ENCODE measurements at places on chromosomes 13 and 19.

GRCh38 chr13:112808377-112809140, 118.7 kb downstream of the ATP11A start:
- no peak for DNase-seq

DNA sequence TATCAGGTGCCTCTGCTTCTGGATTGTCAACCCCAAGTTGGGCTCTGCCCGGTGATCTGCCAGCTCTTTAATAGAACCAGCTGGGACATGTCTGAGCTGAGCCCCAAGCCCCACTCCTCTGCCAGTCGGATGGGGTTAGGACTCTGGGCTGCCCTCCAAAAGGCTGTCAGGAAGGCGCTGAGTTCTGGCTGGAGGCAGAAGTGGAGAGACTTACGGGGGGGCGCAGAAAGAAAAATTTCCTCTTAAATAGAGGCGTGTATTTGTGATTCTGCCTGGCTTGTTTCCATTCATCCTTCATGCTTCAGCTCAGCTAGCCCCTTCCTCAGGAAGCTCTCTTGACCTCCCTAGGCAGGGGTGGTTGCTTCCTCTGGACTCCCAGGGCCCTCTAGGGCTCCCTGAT, 985 bp upstream of the KCNK6 start:
- no peak for DNase-seq

DNA sequence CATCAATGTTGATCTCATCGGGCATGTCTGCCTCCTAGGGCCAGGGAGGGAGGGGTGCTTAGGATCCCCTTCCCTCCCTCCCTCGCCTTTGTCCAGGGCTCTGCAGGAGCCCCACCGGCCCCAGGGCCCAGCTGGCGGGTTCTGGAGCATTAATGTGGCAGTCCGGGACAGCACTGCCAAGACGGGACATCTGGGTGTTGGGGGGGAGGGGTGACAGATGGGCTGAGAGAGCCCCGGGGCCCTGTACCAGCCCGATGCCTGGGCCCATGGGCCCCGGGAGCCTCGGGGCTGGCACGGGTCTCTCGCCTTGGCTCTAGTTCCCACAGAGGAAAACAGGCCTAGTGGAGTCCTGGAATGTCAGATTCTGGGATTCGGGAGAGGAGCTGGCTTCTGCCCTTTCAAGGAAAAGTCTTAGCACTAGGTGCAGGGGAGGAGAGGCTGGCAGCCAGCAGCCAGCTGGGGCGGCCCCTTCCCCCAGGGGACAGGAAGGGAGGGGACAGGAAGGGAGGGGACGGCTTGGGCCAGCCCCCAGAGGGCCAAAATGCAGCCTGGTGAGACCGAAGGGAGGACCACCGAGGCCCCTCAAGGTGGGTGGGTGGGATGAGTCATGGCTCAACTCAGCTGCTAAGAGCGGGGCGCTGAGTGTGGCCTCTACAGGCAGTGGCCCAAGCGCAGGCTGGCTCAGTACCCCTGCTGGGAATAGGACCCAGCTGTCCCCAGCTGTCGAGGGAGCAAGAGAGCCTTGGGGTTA, 3.1 kb downstream of the PPP1R14A start:
- peak; percentile 97 for DNase-seq

DNA sequence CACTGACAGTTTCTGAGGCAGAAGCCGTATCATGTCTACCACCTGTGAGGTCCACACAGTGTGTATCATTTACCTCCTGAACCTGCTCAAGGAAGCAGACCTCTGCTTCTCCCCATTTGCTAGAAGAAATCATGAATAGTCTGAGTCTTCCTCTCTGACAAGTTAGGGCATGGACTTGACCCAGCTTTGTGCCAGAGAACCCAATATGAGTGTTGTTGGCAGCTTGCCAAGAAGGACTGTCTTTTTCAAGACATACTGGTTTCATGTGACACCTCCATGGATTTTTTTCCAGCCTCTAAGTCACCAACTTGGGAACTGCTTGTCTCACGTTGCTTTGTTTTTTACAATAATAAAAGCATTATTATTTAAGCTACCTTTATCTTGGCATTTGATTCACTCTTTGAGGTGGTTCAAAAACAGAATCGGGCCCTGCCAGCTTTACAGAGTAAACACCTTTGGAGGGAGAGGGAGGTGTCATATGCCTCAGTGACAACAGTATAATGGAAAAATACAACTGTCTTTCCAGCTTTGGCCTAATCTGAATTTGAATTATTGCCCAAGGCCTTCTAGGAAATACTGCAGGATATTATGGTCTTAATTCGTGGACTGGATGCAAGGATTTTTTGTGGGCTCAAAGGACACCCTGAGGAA, 9.6 kb downstream of the ZNF211 start:
- no peak for DNase-seq

- DNase-seq, result peak; percentile 32
Observed at GRCh38 chr13:62357887-62358645, 942.4 kb upstream of the PCDH20 start.

- DNase-seq, result no peak
Observed at GRCh38 chr19:28609944-28610343, 603.0 kb downstream of the UQCRFS1 start.

DNA sequence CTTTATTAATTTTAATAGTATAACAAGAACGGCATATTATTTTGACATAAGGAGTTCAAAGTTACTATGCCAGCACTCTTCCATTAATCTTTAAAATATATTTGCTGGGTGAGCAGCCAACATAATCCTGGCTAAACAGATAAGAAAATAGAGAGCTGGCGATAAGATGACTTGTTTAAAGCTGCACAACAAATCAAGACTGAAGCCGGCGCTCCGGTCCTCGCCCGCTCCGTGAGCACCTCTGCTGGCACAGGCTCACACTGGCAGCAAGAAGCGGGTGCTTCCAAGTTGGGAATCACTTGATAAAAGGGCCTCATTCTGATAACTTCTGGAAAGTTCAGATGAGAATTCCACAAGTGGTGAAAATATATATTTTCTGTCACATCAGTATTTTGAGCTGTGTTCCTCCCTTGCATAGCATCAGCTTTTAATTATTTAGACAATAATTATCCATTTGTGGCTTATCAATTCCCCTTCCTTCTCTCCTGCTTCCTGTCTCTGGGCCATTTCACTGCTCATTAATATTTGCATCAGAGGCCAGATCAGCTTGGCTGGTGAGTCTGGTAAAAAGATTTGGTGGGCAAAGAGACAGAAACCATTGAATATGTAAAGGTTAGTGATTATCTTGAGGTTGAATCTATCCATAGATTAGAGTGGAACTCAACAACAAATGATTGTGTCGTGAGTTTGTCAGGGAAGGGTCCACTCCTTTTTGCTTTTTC, 205.3 kb downstream of the MZT1 start:
- peak; percentile 67 for DNase-seq

- no peak for DNase-seq
Observed at GRCh38 chr13:111186305-111186935, 71.3 kb downstream of the ARHGEF7 start.

DNA sequence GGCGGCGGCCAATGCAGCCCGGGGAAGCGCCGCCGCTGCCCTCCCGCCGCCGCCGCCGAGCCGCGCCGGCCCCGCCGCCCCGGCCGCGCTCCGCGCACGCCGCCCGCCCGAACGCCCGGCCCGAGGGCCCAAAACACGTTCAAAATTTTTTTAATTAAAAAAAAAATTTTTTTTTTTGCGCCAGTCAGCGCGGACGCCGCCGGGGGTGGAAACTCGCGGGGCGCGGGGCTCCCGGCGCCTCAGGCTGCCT, 468 bp downstream of the HMGB1 start:
- no peak for DNase-seq

DNA sequence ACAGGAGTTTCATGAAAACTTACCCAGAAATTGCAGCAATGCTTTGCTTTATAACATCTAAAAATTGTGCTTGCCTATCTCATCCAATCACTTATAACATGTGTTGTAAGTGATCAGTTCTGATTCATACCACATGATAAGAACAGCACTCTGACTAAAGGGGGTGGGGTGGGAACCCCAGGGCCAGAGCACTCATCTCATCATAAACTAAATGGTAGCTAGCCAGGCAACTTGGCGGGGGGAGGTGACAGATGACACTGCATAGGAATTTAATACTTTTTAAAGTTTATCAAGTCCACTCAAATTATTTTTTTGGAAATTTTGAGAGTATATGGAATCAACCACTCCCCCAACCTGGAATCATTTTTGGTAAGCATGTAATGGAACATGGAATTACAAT, 42.1 kb downstream of the FOXO1 start:
- DNase-seq, result no peak

GRCh38 chr19:40366697-40367561, 18.4 kb downstream of the PLD3 start:
- peak; percentile 35 for DNase-seq

DNA sequence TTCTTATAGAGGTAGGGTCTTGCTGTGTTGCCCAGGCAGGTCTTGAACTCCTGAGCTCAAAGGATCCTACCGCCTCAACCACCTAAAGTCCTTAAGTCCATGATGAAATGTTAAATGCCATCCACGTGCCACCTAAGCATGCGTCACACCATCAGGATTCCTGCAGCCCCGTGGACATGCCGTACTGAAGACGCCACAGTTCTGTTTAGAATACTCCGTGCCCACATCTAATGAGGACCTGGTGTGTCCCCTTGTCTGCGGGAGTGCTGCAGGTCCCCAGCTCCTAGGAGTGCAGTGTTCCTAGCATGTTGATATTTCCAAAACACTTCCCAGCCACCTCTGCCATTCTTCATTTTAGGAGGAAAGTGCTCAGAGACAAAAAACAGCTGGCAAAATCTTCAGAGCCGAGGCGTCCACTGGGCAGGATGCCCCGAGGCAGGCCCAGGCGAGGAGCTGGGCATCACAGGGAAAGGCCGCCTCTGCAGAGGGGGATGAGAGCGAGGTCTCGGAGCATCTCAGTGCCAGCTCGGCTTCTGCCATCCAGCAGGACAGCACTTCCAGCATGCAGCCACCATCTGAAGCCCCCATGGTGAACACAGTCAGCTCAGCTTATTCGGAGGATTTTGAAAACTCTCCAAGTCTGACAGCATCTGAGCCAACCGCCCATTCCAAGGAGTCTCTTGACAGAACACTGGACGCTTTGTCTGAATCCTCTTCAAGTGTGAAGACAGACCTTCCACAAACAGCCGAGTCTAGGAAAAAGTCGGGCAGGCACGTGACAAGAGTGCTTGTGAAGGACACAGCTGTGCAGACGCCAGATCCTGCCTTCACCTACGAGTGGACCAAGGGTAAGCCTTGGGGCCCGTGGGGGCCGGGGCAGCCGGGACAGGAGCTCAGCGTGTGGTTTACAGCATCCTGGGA, 13.2 kb downstream of the C19orf44 start:
- DNase-seq, result peak; percentile 44

DNA sequence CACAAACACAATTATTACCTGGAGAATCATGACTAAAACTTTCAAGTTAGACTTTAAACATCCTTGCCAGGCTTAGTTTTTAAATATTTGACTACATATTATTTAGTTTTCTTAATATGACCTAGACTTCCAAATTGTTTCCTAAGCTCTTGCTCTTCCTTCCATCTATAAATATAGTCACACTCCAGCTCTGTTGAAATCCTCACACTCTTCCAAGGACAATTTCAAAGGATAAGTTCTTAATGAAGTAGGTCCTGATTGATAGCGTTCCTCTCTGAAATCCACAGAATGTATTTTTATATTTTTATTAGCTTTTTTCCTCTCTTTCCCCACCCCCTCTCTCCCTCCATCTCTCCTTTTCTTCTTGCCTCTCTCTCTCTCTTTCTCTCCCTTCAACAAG, 1074.1 kb upstream of the PCDH20 start:
- no peak for DNase-seq

DNA sequence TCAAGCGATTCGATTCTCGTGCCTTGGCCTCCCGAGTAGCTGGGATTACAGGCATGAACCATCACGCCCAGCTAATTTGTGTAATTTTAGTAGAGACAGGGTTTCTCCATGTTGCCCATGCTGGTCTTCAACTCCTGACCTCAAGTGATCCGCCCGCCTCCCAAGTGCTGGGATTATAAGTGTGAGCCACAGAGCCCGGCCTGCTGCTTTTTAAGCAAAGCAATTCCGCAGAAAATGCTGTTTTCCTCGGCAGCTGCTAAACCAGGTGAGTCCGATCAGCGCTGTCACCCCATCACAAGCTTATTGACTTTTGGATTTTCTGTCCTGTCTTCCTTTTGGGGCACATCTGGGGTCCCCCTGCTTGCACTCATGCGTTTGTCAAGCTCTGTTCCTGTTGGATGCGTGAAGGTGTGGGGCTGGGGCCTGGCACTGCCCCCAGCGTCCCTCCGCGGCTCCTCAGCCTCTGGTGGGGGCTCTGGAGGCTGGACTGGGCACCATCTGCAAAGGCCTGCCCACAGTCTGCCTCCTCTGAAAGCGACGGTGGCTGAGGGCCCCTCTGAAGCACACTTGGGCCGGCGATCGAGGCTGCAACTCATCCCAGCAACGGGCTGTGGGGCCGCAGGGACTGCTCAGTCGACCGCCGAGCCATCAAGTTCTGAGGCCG, 25.7 kb downstream of the CEBPG start:
- no peak for DNase-seq

DNA sequence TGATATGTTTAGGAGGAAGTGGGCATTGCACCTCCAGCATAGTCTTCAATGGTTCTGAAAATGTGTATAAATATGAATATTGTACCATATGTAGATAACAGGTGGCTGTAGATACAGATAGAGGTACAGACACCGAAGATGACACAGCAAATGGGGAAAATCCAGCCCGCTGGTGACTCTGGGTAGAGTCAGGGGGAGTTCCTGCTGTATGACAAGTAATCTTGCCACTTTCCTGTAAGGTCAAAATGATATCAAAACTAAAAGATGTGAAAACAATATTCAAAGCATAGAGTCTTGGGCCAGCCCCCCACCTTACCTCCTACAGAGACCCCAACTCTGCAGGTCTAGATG, 17.8 kb downstream of the C2CD4C start:
- no peak for DNase-seq

DNA sequence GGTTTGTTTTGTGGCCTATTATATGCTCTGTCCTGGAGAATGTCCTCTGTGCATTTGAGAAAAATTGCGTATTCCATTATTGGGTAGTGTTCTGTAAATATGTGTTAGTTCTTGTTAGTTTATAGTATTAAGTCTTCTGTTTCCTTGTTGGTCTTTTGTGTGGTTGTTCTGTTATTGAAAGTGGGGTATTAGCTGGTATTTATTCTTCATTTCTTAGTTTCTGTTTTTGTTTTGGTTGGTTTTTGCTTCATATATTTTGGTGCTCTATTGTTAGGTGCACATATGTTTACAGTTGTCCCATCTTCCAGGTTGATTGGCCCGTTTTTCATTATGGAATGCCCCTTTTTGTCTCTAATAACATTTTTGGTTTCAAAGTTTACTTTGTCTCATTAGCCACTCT, 77.3 kb downstream of the DNAJC15 start:
- DNase-seq, result no peak

- no peak for DNase-seq
Observed at GRCh38 chr13:30319655-30320054, 12.3 kb upstream of the KATNAL1 start.

- no peak for DNase-seq
Observed at GRCh38 chr13:48078251-48078656, 16.6 kb downstream of the MED4 start.

DNA sequence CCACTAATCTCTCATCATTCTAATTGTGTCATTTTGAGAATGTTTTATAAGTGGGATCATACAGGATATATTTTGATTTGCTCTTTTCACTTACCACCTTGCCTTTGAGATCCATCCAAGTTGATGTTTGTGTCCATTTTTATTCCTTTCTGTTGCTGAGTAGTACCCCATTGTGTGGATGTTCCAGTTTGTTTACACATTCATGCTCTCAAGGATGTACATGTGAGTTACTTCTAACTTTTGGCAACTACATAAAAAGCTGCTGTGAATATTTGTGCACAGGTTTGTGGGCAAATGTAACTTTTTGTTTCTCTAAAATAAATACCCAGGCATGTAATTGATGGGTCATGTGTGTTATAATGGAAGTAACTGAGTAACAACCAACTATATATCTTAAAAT, 64.9 kb downstream of the RFC3 start:
- no peak for DNase-seq

Measured in WERI-Rb-1 (cell line).